NCI-H2029 (cell line): ENCODE measurements at places on chromosomes 13 and 19.

DNA sequence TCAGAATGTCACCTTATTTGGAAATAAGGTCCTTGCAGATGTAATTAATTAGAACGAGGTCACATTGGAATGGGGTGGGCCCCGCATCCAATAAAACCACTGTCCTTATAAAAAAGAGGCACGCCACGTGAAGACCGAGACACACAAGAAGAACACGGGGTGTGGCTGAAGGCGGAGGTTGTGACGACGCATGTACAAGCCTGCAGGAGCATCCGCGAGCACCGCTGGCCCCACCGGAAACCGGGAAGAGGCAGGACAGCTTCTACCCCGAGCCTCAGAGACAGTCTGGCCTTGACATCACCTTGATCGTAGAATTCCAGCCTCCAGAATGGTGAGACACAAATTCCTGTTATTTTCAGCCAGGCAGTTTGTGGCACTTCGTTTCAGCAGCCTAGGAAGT, 177.9 kb downstream of the COL4A1 start:
- DNase-seq: no peak

DNA sequence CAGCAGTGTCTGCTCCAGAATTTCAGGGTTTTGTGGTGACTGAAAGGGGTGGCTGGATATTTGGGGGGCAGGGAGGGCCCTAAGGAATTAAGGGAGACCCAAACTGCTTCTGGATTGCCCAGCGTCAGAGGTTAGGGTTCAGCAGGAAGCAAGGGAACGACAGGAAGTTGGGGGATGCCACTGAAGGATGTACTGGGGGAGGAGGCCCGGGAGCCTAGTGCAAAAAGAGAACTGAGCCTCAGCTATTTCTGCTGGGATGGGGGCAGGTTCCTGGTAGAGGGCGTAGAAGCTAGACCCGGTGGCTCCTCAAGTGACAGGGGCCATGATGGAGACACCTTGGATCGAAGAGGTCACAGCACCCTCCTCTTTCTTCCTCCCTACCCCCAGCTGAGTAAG, 1.1 kb downstream of the CYP2S1 start:
- no peak for DNase-seq

DNA sequence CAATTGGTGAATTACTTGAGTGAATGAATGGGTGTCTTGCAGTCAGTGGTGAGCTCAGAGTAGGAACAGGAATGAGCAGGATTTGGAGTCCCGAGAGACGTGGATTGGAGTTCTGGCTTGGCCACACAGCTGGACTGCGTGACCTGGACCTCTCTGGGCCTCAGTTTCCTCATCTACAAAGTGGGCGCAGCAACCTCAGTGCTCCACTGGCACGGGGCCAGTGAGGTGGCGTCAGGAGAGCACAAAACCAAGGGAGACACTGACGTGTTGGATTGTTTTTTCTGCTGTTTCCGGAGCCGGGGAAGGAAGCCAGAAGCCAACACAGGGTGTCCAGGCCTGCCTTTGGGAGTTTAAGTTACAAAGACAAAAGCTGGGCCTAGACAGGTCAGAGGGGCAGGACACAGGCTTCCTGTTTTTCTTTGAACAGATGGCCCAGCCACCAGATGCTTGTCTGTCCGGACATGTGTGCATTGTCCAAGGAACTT, 6.5 kb upstream of the DOCK6 start:
- no peak for DNase-seq

DNA sequence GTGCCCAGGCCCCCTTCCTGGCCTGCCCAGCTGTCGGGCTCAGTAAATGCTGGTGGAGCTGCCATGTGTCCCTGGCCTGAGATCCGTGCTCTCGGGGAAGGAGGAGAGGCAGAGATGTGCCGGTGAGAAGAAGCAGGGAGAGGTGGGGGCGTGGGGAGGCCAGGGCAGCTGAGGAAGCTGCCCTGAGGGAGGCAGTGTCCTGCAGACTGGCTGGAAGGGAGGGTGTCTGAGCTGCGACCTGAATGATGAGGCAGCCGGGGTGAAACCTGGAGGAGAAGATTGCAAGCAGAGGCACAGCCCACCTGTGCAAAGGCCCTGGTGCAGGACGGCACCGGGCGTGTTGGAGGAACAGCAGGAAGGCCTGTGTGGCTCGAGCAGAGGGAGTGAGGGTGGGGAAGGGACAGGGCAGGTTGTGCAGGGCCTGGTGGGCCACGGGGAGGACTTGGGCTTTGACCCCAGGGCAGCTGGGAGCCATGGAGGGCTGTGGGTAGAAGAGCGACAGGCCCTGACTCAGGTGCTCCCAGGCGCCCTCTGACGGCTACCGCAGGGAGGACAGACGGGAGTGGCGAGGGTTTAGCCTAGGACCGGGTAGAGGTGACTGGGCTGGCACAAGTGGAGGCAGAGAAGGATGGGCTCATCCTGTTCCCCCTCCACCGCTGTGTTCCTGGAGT, 14.0 kb upstream of the CELF5 start:
- no peak for DNase-seq

GRCh38 chr19:3287814-3288213, 63.4 kb downstream of the CELF5 start:
- DNase-seq: no peak

GRCh38 chr19:44719262-44719701, 20.3 kb downstream of the CEACAM16 start:
- peak; percentile 43 for DNase-seq

GRCh38 chr13:110261166-110262081, 45.5 kb downstream of the COL4A1 start:
- DNase-seq: no peak

DNA sequence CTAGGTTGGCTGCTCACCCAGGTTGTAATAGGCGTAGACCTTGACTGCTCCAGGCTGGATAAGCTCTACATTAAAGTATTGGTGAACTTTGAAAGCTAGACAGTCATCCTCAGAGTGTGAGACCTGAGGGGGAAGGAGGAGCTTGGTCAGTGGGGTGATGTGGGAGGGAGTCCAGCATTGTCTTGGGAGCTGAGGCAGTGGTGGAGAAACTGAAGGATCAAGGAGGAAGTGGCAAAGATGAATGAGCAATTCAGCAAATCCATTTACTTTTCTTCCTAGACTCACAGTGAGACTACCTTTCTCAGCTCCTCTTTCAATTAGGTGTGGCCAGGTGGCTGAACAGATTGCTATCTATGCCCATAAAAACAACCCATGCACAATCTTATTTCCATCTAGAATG, 10.2 kb upstream of the TNFSF14 start:
- no peak for DNase-seq

DNA sequence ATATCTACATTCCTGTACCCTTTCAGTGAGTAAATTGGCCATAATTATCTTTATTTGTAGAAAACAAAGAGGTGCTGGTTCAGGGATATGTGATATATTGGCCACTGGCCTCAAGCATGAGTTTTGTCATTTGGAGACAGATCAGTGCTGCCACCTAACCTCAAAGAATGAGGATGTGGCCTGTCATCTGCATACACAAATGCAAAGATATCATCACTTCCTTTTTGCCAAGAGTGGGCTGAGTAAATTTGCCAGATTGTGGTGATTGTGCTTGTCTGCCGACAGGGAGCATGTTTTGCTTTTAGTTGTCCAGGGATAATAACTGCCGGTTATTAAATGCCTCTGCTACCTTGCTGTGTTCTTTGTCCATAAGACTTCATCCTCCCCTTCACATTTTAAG, 44.2 kb downstream of the WASF3 start:
- DNase-seq: peak; percentile 20

GRCh38 chr19:10329555-10329954, 3.8 kb downstream of the RAVER1 start:
- no peak for DNase-seq

- DNase-seq: no peak
Observed at GRCh38 chr19:45450012-45450333, 17.8 kb upstream of the FOSB start.

DNA sequence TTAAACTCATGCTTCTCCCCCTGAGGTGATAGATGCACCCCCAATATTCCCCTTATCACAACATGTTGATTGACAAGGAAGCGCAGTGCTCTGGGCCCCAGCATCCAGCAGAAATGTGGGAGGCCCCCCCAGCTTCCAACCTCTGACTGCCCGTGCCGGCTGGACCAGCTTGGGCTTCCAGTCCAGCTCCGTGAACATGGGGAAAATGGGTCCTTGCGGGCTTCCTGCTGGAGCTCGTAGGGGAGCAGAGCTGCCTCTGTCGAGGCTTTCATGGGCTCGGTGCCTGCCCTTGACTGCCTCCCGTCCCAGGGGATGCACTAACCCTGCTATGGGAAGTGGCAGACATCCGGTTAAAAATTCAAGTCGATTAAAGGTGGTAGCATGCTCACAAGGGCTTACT, 188.9 kb downstream of the COL4A1 start:
- no peak for DNase-seq

- DNase-seq: peak; percentile 16
Observed at GRCh38 chr19:771332-771785, 20.4 kb downstream of the MISP start.

DNA sequence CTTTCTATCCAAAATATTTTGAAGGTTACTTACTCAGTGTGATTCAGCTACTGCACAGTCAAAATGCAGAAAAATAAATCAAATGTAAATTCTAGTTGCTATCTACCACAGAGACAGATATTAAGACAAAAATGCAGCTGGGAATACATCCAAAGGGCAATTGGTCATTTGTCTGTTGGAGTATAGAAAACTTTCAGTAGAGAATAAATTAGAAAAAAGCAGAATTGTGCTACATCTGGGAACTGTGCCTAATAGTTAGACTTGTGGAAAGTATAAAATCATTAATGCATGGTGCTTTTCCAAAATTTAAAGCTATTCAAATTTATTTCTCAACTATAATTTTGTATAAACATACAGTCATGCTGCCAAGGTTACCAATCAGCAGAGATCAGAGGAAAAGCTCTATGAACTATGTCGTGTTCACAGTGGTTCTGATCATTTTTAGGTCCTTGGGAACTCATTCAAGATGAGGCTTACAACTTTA, 1635.8 kb downstream of the PCDH9 start:
- no peak for DNase-seq

DNA sequence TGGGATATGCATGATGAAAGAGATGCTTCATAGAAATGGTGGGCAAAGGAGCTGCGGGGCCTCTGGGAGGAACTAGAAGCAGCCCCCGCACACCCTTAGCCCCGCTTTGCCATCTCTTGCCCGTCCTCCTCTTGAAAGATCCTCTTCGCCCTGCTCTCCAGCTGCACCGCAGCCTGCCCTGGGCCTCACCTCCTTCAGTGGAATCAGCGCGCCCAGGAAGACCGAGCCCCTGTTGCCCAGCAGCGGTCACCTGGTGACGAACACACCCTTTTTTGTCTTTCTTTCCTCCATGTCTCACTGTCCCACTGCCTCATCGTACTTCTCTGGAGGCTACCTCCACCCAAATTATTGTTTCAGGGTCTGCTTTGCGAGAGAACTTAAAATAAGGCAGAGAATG, 807.6 kb downstream of the UQCRFS1 start:
- DNase-seq: no peak

DNA sequence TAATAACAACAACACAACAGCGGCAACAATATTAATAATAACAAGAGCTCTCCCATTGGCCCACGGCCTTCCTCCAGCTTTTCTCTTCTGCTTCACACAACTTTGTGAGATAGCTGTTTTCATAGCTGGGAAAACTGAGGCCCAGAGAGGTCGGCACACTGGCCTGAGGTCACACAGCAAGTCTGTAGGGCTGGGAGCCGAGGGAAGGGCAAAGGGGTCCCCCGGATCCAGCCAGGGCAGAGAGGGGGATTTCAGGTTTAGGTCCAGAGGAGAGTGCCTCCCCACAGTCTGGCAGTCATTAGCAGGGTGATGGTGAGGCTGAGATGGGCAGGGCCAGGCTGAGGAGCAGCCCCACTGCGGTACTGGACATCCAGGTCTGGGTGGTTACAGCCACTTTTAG, 9.0 kb upstream of the CADM4 start:
- DNase-seq: no peak
